Activated naive CD8-positive, alpha-beta T cell treated with anti-CD3 and anti-CD28 coated beads for 36 hours (primary cell): ENCODE measurements at places on chromosomes 16 and 17.
A peak's percentile ranks its signal among the peaks of the same experiment; 100 is the strongest.

- no peak for DNase-seq
These were observed 30.5 kb upstream of the YPEL2 start for GRCh38 chr17:59300941-59301340.

DNA sequence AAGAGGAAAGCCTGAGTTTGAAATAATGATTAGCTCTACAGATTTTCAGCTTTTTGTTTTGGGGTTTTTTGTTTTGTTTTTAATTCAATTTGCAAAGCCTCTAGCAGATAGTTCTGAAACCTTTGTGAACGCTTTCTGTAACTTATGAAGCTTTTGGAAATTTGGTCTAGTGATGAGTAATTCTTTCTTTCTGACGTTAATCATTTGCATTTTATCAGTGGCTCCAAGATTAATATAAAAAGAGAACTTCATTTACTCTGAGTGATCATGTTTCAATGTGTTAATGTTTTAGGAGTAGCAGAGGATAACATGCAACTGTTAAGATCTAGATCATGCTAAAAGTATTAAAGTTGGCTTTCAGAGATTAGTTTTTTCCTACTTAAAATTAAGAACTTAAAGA lies 160.3 kb upstream of the TBX2 start:
- no peak for DNase-seq

DNA sequence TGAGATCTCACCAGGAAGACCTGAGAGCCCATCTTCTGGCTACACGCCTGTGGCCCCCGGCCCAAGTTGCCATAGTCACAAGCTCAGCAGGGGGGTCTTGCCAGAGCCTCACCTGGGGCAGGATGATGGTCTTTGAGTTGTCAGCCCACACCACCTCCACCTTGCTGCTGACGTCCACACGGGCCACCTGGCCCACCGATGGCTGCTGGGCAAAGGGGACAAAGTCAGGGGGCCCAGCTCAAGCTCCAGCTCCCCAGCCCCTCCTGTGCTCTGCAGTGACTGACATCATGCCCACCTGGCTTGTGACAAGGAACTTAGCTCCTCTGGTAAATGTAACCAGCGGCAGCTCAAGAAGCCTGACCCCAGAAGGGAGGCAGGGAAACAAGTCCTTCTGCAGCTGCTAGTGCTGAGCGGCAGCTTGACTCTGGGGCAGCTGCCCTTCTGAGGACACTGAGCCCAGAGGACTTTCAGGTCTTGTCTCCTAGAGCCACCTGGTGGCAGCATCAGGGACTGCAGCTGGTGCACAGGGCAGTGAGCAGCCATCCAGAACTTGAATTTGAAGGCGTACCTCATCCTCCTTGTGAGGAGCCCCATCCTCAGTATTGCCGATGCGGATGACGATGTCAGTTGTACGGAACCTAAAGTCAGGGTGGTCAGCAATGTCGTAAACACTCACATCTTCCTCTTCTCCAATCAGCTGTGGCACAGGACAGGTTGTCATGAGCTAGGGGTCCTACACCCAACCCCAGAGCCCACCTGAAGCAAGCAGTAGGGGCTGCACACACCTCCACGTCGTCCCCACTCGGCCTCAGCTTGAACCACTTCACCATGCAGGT lies 13.5 kb downstream of the SPHK1 start:
- peak; percentile 76 for DNase-seq

DNA sequence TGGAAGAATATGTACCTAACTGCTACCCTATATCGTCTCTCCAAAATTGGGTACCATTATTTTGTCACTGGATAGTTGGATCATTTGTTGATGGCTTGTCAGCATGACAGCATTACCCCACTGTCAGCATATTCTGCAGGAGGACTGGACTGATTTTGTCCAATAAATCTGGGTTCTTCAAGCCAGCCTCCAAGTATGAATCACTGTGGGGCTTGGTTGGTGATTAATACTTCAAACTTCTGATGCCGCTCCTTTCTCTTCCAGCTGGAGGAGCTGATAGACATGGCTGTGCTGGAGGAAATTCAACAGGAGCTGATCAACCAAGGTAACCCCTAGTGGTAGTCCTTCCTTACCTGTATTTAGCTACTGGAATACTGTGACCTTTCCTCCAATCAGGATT lies 2.5 kb downstream of the RPAIN start:
- DNase-seq = no peak

DNA sequence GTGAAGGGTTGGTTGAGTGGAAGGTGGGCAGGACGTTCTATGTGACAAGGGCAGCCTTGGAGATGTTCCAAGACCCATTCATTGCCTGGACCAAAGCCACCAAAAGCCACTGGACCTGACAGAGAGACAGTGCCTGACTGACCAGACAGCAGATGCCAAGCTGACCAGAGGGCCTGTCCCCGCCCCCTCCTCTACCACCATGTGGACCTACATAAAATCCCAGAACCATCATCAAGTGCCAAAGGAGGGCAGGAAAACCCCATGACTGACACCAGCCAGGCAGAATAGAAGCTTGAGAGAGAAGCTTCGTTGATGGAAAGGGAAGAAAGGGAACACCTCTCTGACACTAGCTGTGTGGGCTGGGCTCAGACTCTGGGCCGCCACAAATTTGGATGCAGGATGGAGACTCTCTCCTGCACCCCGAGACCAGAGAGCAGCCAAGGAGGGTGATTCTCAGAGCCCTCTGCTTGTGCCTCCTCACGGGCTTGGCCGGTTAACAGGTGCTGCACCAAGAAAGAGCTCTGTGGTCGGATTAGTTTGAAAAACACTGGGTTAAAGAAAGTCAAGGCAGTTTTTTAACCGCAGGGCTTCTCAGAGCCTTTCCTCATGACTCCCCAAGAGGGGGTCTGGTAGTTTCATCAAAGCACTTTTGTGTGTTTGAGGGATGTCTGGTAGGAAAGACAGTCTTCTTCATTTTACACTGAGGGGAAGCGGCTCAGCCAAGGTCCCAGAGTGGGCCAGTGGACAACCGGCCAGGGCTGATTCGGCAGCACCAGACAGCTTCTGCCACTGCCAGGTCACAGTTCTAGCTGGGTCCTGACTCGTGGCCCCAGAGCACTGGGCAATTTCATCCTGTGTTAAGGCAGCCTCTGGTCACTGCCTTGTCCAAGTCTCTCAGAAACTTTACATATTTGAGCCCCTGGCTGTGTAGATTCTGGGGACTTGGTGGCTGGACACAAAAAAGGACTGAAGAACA lies 1.7 kb downstream of the TNFRSF13B start:
- no peak for DNase-seq

DNA sequence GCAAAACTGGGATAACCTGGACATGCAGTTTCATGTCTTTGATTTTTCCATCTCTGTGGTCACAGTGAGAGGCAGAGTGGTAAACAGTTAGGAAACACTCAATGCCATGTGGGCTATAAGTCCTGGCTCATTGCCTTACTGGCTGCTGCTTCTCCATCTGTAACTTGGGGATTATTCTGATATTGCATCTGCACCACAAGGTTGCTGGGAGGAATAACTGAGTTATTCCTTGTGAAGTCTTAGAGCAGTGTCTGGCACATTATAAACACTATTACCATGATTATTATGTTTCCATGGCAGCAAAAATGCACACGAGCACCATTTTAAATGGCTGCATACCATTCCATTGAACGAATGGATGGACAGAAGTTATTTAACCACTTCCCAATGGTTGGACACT lies 111.7 kb upstream of the CDH5 start:
- DNase-seq = no peak

- DNase-seq = no peak
These were observed 6.6 kb upstream of the SHCBP1 start for GRCh38 chr16:46627746-46628145.

DNA sequence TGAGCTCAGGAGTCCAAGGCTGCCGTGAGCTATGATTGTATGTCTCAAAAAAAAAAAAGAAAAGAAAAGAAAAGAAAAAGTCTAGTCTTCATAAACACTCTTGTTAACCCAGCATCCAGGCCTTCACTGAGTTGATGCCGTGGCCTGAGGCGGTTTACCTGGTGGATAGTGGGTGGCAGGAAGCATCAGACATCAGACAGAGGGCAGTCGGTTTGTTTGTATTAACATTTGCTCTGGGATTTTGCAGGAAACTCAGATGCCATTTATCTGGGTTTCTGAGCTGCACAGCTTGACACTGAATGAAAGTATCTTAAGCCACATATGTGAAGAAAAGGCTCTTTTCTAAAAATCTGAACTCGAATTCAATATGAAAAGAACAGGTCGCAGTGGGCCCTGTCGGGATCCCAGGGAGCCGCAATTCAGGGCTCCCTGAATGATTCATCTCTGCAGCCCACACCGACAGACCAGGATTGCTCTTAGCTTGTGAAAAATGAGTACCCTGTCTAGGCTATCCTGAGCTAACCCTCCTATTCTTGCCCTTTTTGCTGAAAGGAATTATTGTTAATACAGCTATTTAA lies 1.1 kb upstream of the DBNDD1 start:
- no peak for DNase-seq

- no peak for DNase-seq
These were observed 19.3 kb downstream of the SOCS1 start for GRCh38 chr16:11236461-11237254.

- DNase-seq = no peak
These were observed 307.2 kb downstream of the ABCC12 start for GRCh38 chr16:47848421-47849109.

GRCh38 chr16:71826533-71827017 lies 17.9 kb upstream of the AP1G1 start:
- DNase-seq = no peak

- no peak for DNase-seq
These were observed 10.4 kb downstream of the ERBB2 start for GRCh38 chr17:39709998-39710964.

GRCh38 chr17:4533523-4534504 lies 21.4 kb downstream of the MYBBP1A start:
- DNase-seq = no peak

DNA sequence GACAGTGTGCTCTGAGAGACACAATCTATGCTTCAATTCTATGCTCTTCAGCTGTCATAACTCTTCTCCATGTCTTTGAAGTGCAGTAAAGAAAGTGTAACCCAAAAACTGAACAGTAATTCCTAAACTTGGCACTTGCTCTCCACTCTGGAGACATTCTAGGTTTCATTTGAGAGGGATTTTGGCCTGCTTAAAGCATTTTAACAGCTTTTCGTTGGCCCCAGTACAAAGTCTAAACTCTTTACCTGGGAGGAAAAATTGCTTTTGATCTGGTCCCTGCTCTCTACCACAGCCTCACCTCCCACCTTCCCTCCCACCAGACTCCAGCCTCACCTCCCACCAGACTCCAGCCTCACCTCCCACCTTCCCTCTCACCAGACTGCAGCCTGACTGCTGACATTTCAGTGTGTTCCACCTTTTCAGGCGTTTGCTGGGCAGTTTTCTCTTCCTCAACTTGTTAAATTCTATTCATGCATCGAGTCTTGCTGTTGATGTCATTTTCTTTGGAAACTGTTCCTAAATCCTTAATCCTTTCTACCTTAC lies 132.6 kb downstream of the RPTOR start:
- no peak for DNase-seq

DNA sequence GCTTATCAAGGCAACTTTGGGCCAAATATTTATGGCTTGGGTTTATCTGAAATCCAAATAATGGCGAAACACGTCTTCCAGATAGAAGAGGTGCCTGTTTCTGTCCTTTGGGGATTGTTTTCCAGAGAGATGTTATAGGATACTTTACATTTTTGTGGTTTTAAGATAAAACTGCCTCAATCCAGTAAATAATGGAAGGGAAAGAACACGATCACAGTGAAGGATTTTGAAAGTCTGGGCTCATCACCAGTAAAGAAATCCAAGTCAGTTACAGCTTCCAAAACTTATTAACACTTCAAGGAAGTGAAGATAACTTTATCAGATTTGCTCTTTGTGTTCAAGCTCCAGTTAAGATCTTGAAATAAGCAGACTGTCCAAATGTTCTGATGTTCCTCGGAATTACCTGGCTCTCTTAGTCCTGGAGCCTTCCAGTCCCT lies 30.1 kb downstream of the DNAH2 start:
- DNase-seq = no peak

- DNase-seq = no peak
These were observed 15.4 kb upstream of the ERN1 start for GRCh38 chr17:64145375-64145750.

DNA sequence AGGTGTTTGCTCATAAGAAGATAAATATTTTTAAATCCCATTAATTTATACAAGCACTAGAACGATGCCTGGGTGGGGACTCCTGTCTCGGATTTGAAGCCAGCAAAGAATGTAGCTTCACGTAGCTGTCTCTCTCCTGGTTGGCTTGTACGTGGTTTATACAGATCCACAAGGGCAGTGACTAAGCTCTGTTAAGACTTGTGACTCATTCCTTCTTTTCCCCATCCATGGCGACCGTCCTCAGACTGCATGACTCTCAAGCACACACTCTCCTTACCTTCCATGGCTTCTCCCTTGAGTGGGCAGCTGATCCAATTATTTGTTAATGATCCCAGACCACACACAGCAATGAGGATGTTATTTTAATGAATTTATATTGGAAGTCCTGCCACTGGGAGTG lies 679.7 kb upstream of the SOX9 start:
- no peak for DNase-seq

DNA sequence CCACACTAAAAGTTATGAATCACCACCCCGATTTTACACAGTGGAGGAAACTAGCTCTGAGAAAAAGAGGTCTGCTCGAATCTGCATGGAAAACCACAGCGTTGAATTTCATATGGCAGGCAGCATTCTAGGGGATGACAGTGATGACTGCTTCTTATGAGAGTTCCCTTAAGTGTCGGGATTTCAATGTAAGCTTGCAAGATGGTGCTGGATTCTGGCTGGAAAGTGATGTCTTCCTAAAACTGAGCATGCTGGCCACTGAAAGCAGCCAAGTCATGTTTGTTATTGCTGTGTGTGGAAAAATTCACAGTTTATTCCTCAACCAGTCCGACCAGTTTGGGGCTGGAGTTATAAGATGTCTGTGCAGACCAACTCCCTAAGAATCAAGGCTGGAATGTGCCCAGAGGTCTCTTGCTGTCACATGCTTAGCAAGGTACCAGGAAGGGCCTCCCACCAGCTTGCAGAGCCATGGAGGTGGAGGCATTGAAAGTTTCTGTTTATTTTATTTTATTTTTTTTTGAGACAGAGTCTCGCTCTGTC lies 37.2 kb upstream of the GAN start:
- DNase-seq = no peak

- DNase-seq = no peak
These were observed 4.6 kb downstream of the PRSS21 start for GRCh38 chr16:2821487-2822157.

DNA sequence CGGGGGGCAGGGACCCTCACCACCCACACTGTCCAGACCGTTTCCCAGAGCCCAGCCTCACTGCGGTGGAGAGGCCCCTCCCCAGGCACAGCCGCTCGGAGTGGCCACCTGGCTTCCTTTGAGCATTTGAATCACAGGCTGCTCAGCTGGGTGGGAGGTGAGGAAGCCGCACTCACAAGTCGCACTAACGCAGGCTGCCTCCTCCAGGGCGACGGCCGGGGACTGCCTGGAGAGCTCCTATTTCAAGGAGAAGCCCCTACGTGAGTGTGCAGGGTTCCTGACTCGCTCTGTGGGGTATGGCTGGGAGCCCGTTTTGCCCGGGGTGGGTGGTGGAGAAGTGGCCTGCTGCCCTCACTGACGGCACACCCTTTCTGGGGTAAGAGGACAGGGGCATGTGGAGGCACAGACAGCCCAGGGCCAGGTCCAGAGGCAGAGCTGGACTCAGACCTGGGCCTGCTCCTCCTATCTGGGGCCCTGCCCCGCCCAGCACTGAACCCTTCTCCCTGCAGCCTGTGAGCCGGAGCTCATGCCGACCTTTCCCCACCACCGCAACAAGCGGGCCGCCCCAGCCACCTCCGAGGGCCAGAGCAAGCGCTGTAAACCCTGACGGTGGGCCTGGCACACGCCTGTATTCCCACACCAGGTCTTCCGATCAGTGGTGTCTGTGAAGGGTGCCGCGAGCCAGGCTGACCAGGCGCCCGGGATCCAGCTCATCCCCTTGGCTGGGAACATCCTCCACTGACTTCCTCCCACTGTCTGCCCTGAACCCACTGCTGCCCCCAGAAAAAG lies 6.2 kb downstream of the SPATA2L start:
- no peak for DNase-seq
